Muscle of arm (tissue), 14 donors: ENCODE measurements at places on chromosomes 1 and 21.

DNA sequence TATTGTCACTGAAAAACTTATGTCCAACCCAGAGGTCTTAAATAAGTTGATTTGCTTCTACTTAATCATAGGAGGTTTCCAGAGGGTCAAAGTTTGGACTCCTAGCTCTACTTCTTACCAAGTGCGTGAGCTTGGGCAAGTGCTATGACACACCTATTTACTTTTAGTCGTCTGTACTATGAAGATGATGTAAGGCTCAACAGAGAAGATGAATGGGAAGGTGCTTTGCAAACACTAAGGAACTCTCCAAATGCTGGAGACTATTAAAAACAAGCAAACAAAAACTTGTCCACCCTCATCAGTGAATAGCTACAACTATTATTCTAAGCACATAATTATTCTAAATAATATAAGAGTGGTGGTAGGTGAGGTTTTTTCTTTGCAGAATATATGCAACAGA, 232.3 kb upstream of the USP24 start:
- no peak for DNase-seq

- DNase-seq: no peak
Observed at GRCh38 chr1:63874278-63874880, 100.6 kb downstream of the ROR1 start.

- peak; percentile 65 for DNase-seq
Observed at GRCh38 chr1:205013683-205014367, 29.2 kb upstream of the CNTN2 start.

GRCh38 chr21:25191141-25191540, 416.1 kb downstream of the MRPL39 start:
- no peak for DNase-seq

DNA sequence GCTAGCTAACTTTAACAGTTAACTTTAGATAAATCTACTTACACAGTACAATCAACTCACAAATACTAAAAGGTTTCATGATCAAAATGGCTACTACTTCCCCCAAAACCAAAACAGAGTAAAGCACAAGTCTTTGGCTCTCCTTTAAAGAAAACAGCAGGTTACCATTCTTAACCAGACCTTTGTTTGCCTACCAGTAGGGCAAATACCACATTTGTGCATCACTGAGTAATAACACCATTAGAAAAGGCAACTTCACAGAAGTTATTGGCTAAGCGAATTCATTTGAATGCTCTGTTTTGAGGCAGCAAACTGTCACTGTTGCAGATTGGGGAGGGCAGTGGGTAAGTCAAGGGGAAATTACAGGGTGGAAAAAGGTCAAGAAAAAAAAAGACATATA, 17.3 kb upstream of the SERPINC1 start:
- no peak for DNase-seq

- peak; percentile 88 for DNase-seq
Observed at GRCh38 chr1:31944205-31945089, 6.3 kb upstream of the PTP4A2 start.

- no peak for DNase-seq
Observed at GRCh38 chr1:9888886-9889285, 21.2 kb downstream of the CTNNBIP1 start.

DNA sequence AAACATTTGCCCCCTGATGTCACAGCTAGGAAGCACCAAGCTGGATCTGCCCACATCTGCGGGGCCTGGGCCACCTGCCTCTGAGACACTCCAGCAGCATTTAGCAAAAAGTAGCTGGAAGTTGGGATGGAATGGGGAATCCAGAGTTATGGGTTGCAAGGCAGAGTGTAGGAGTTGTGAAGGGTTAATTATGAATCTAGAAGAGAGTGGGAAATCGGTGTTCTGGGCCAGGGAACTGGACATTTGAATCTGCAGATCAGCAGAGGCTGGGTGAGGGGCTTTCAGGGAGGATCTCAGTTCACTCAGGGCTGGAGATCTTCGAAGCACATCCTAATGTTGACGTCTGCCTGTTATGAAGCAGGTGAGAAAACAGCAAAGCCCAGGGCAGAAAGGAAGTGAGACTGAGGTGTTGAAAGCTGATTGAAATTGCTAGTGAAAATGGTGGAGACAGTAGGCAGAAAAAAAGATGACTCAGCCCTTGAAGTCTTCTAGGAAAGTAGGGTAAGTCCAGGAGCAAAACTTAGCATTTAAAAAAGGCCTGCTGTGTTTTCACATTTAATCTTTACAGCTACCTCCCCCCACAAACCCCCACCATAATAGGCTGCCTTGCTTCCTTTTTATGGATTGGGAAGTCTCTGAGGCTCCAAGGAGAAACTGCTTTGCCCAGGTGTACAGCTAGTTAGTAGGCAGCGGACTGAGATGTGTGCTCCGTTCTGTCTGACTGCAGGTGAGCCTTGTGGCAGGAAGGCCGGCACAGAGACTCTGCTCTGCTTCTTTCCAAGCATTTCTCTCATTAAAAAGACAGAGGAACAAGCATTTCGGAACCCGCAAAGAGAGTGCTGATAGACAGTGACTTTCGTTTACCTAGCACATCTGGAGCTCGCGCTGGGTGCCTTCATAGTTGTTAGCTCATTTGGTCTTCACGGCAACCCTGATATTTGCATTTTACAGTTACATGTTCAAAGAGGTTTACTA, 7.2 kb downstream of the VANGL1 start:
- DNase-seq: no peak

GRCh38 chr1:85111695-85112094, 63.4 kb upstream of the MCOLN3 start:
- no peak for DNase-seq

DNA sequence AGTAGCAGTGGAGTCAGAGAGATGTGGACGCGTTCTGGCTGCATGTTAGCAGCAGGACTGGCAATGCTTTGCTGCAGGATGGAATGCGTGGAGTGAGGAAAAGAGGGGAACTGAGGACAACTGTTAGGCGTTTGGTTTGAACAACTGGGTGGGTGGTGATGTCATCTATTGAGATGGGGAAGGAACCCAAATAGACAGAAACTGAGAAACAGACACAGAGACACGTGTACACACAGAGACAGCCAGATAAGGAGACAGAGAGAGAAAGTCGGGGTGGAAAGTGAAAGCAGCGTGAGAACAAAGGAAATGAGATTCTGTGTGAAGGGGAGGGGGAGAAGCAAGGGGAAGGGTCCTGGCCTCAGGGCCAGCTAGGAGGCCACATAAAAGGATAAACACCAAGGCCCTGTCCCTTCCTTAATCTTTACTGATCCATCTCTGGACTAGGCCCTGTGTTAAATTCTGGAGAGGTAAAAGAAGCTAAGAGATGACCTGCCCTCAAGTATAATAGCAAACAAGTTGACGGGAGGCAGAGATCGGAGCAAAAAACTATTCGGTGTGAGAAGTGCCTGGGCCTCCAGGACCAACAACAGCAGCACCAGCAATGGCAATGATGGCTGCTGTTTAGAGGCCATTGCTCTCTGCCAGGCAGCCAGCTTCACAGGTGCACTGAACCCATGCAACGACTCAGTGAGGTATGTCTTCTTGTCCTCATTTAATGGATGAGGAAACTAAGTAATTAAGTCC, 31.6 kb downstream of the VWA5B1 start:
- peak; percentile 20 for DNase-seq

DNA sequence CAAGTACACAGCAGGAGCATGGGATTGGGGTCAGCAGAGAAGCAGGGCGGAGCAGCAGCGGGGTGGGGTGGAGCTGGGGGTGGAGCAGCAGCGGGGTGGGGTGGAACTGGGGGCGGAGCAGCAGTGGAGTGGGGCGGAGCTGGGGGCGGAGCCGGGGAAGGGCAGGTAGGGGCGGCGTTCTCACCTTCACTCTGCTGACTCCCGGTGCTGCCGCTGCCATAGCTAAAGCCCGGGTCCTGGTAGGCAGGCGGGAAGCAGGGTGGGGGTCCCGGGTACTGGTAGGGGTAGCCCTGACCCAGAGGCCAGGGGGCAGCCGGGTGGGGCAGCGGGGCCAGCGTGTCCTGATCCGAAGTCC, 6.7 kb downstream of the TAS1R3 start:
- DNase-seq: no peak
